DMS153 (cell line): ENCODE measurements at places on chromosomes 11 and 22.

DNA sequence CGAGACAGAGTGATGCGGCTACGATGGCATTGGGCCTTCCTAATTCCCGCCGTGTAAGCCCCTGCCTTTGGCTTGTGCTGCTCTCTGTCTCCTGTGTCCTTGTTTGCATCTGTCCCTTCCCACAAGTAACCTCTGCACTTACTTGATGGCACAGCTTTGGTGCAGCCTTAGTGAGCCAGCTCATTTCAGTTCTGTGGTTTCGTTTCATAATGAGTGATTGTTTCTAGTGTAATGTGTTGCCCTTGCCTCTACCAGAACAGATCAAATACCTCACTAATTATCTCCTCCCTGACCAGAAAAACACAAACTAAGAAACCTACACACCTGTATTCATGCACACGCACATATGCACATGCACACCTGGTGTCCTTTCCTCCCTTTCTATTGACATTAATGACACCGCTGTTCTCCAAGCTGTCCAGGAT lies 58.8 kb downstream of the GRK3 start:
- no peak for DNase-seq

GRCh38 chr22:37551981-37552380 lies 8.3 kb upstream of the CDC42EP1 start:
- no peak for DNase-seq

DNA sequence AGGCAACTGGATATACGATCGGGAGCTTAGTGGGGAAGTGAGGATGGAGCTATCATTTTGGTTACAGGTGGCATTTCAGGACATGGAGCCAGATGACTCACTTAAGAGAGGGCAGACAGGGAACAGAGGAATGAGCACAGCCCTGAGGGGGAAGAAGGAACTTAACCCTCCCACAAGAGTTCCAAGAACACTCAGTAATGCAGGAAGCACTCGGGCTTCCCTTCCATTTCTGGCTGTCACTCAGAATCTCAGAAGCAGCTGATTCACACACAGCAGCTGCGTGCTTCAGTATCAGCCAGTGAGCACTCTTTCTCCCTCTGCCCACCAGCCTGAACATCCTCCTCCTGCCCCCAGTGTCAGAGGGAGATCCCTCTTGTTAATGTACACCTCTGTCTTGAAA lies 34.8 kb downstream of the EFCAB6 start:
- DNase-seq, result no peak

DNA sequence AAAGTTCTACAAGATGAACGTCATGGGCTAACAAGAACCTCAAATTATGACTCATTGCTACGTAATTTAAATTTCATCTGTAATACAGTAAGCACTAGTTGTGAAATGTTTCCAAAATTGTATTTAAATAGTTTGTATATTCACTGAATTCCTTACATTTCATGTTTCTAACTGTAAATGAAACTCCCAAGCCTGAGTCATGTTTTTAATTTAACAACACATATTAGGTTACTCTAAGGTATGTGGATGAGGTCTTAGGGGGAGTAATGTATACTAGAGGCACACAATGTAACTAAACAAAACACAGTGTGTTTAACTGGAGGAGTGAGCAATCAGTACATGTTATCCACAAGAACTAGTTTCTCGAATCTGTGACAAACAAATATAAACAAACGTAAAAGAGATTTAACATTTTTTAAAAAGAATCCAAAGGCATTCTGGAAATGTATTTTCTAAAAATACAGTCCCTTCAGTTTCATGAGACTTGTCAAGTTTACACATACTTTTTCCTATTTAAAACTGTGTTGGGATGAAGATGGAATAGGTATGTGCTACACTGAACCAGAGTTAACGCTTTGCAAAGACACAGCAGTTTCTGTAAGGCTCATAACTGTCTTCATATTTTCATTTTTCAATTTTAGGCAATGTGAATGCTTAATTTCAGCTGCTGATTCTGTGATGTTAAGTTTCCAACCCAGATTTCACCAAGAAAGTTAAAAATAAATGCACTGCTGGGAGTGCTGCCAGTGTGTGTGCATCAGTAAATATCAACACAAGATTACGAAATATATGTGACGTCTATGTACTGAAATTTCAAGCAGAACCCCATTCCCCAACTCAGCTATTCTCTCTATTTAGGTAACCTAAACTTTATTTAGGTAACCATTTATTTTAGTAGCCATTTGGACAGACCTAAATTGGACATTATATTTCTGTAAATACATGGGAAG lies 52.6 kb downstream of the PITPNB start:
- no peak for DNase-seq
